Kasumi-1 (cell line): ENCODE measurements at places on chromosomes 12 and 14.

GRCh38 chr12:52689239-52689638 is 9.0 kb upstream of the KRT1 start:
- no peak for DNase-seq

DNA sequence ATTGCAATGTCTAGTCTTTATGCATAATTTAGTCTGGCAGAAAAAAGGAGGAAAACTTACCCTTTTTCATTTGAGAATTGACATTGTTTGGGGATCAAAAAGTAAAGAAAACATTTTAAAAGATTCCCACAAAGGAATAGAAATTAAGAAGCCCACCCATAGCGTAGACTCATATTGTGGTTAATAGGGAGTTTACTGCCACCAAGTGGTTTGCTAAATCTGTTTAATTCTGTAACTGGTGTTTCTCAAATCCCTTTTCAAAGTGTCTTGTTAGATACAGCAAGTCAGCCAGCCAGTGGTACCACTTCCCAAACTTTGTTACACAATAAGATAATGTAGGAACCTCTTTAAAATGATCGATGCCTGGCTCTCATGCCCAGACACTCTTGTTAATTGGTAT is 180.3 kb downstream of the IPO8 start:
- peak; percentile 20 for DNase-seq

- DNase-seq: no peak
Observed at GRCh38 chr14:24459331-24459730, 16.8 kb upstream of the SDR39U1 start.

DNA sequence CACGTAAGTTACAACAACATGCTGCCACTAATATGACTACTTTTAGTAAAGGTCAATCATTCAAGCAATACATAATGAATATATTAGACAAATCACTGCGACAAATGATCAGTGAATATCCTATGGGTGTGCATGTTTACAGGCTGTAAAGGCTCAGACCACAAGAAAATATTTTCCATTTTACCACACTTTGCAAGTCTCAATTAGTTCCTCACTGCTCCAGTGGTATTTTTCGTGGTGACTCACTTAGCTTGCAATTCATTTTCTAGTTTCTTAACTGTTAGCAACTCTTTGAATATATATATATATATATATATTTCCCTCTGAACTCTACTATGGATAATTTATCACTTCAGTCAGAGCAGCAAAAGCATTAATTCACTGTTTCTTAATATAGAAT is 96.9 kb downstream of the EML5 start:
- no peak for DNase-seq

GRCh38 chr14:20622816-20623291 is 18.6 kb downstream of the OR6S1 start:
- DNase-seq: no peak

- DNase-seq: no peak
Observed at GRCh38 chr14:35430459-35431199, 26.1 kb upstream of the NFKBIA start.

GRCh38 chr12:104108755-104109445 is 29.1 kb downstream of the NFYB start:
- peak; percentile 77 for DNase-seq

DNA sequence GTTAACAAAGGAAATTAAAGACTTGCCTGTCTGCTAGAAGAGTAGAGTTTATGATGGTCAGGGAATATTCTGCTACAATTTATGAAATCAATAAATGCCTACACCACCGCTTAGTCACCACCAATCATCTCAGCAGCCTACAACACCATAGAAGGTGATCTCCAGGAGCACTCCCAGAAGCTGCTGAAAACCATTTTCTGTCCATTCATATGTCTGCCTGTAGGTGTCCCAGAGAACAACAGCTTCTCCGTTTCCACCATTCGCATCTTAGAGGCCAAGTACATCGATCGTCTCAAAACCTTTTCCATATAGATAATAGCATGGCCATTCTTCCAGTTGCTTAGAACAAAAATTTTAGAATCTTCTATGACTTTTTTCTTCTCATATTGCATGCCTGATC is 303.4 kb downstream of the KCNC2 start:
- no peak for DNase-seq

- peak; percentile 22 for DNase-seq
Observed at GRCh38 chr14:90140298-90140955, 78.6 kb downstream of the KCNK13 start.
